ENCODE measurements at places on chromosomes 2 and 18.

DNA sequence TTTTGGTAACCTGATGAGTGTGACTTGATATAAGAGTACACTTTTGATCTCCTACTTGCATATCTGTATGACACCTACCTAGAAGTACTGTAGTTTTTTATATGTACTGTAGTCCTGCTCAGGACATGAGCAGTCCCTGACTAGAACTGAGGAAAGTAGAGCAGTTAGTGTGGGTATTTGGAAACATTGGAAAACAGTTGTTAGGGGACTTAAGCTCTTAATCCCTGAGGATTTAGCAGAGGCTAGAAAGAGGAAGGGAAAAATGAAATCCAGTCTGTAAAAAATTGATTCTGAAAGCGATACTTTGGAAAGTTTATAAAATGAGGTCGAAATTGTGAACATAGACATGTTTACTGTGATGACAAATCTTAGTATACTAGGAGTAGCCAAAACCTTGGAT is 125.6 kb downstream of the NCOA1 start:
- no peak for DNase-seq

- DNase-seq: no peak
Observed at GRCh38 chr18:32238635-32239268, 48.9 kb downstream of the MEP1B start.

DNA sequence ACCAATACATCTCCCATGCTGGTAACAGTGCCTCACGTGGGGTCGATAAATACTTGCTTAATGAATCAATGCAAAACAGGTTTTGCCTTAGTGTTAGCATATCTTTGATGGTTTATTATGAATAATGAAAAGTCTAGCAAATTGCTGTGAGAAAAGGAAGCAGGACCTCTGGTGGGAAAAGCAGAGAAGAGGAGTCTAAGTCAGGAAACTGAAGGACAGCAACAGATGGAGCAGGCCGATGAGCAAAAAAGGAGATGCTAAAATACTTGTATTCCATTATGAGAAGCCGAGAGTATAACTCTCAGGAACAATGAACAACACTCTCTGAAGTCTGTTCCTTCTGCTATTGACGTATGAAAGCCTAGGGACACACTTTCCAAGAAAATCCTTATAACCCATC is 555.2 kb upstream of the KLHL29 start:
- no peak for DNase-seq

DNA sequence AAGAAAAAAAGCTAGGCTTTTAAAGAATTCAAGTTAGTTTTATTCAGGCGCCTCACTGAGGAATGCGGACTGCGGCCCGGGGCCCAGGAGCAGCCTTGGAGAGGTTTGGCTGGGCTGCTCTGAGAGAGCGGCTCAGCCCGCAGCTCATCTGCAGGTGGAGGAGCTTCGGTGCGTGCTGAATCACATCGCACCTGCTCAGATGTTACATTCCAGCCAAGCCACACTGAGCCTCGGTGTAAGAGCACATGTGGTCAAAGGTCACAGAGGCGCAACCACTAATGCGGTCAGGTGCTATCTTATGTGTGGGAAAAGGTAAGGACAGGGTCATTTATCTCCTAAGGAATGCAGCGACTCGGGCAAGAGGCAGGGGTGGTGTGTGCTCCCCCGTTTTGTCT is 17.1 kb upstream of the CNDP1 start:
- DNase-seq: no peak

DNA sequence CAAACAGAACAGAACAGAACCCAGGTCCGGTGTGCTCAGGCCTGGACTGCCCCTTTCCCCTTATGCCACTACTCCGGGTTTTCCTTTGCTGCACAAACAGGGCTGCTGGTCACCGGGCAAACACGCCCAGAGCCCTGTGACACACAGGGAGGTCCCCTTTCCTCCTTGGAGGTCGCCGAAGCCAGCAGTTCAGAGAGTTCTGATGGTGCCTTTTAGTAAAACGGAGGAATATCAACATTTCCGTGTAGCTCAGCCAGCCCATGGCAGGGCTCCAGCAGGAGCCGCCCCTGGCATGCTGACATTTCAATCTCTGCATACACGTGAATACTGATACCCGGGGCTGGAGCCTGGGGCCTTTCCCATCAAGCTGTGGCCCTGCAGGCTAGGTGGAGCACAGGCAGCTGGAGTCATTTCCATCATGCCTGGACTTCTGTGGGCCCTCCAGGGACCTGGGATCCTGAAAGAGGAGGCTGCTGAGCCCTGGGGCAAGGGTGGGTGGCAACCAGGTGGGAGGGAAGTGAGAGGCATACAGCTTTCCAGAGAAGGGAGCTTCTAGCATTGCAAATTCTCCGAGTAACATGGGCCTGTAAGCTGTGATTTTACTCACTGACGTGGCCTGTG is 91.4 kb upstream of the PXDN start:
- DNase-seq: no peak

- DNase-seq: no peak
Observed at GRCh38 chr2:230542751-230543150, 126.8 kb downstream of the SP100 start.

- no peak for DNase-seq
Observed at GRCh38 chr2:180905461-180905860, 74.9 kb upstream of the UBE2E3 start.

- DNase-seq: no peak
Observed at GRCh38 chr18:7174344-7175095, 56.4 kb upstream of the LRRC30 start.

DNA sequence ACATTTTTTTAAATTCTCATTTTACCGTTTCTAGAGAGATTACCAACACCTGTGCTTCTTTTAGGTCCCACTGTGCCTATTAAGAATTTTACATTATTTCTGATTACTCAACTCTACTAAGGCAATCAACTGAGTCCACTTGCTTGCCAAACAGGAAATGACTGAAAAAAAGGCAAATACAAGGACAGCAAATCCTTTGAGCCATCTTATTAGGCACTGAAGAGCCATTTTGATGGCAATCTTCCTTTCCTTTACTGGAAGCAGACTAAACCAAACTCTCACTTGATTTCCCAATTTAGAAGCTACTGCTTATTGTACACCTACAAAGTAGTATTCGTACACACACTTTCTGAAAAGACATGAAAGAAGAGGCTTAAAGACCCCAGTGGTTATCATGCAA is 121.4 kb upstream of the COL3A1 start:
- peak; percentile 19 for DNase-seq

- no peak for DNase-seq
Observed at GRCh38 chr2:28096421-28096820, 205.9 kb downstream of the BABAM2 start.

DNA sequence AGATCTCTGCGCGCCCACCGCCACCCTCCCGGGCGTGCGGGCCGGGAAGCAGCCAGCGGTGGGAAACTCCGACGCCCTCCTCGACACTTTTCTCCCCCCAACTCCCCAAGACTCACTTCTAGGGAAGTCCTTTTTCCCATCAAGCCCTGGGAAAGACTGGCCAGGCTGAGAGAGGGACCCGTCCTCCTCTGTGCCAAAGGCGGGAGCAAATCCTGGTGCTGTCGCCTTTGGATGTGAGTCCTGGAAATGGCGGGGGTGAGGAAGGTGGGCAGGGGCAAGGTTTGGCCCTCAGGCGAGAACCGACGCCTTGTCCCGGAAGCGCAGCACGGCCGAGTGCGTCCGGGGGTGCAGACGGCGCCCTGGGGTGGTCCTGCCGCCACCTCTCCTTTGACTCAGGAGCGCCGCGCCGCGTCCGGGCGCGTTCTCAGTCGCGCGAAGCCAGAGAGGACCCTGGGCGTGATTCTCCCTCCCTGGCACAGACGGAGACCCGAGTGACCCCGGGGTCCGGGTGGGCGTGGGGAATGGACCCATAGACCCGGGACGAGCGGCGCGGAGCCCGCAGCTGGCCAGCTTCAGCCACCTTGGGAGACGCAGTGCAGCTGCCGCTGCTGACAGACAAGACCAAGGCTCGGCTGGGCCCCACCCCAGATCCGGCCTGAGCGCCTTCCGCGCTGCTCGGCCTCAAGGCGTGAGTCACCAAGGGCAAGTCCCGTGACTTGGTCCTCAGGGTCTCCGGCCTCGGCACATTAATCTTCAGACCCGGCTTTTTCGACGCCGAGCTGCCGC is 3.5 kb upstream of the LBX2 start:
- peak; percentile 50 for DNase-seq

DNA sequence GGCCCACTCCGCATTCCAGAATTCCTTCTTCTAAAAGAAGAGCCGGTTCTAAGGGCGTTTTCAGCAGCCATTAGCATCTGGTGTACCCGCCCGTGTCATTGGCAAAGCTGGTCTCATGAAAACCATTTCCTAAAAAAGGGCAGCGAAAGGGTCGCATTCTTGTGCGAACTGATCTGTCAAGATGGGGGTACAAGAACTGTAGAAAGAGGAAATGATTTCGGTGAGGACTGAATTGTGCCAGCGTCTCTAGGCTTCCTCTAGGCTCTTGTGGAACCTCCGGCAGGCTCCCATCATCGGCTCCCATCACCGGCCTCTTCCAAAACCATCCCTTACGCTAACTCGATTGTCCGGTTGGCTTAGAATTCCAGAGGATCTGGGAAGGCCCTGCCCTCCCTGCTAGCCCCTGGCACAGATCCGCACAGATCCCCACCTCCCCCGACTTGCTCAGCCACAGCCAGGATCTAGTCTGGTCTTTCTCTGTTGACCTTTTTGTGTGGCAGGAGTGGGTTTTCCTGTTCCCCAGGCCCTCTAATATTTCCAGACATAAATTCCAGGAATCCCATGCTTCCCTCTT is 1.3 kb downstream of the RAB31 start:
- DNase-seq: no peak

DNA sequence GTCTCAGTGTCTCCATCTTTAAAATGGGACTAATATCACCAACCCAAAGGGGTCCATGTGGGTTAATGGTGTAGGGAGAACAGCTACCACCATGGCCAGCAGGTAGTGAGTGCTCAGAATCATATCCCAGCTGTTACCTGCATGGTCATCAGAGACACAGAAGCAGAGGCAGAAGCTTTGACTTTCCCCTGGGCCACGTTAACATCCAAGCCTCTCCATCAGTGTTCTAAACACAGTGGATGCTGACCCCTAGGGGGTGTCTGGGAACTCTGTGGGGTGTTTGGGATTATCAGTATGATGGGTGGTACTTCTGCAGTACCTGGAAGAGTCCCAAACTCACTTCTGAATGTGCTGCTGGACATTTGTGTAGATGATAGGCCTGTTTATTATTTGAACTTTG is 93.6 kb downstream of the GYPC start:
- no peak for DNase-seq

GRCh38 chr2:158478237-158478636 is 21.5 kb downstream of the PKP4 start:
- DNase-seq: no peak

- peak; percentile 23 for DNase-seq
Observed at GRCh38 chr2:175154661-175155082, 13.3 kb downstream of the ATF2 start.

GRCh38 chr2:37679072-37679695 is 7.7 kb upstream of the CDC42EP3 start:
- DNase-seq: no peak

GRCh38 chr2:177531706-177532105 is 139.1 kb downstream of the AGPS start:
- DNase-seq: no peak

Data from AG09319 (cell line).